ENCODE measurements at places on chromosomes 4 and X.

DNA sequence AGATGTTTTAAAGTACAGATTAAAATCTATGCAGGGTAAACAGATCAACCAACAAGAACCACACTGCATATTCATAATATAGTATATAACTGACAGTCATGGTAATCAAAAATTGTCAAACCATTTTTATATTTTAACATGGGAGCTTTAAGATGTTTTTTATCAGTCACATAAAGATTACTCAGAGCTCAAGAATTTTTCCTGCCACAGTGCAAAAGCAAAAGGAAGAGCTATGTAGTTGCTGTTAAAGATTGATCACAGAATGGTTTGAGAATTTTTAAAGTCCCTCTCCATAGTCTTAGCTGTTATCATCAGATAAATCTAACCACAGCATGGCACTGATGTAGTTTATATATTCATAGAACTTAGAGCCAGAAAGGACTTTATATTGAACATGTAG is 8.5 kb downstream of the RAB9B start:
- DNase-seq = no peak

- no peak for DNase-seq
Measured at GRCh38 chr4:173682609-173683008, 152.6 kb upstream of the HAND2 start.

- no peak for DNase-seq
Measured at GRCh38 chrX:40694802-40695201, 40.5 kb downstream of the MED14 start.

- no peak for DNase-seq
Measured at GRCh38 chrX:69036674-69037573, 128.3 kb downstream of the PJA1 start.

- no peak for DNase-seq
Measured at GRCh38 chr4:74539044-74539790, 94.3 kb downstream of the AREG start.

GRCh38 chr4:175017751-175018150 is 99.6 kb downstream of the ADAM29 start:
- no peak for DNase-seq

- no peak for DNase-seq
Measured at GRCh38 chr4:48336146-48336870, 5.0 kb upstream of the SLAIN2 start.

- DNase-seq = no peak
Measured at GRCh38 chr4:8725071-8725841, 132.7 kb downstream of the CPZ start.

GRCh38 chr4:35250761-35251160 is 993.6 kb downstream of the ARAP2 start:
- DNase-seq = no peak

GRCh38 chr4:6362243-6362885 is 92.7 kb downstream of the WFS1 start:
- no peak for DNase-seq

GRCh38 chr4:22264261-22264660 is 251.6 kb downstream of the ADGRA3 start:
- DNase-seq = no peak

DNA sequence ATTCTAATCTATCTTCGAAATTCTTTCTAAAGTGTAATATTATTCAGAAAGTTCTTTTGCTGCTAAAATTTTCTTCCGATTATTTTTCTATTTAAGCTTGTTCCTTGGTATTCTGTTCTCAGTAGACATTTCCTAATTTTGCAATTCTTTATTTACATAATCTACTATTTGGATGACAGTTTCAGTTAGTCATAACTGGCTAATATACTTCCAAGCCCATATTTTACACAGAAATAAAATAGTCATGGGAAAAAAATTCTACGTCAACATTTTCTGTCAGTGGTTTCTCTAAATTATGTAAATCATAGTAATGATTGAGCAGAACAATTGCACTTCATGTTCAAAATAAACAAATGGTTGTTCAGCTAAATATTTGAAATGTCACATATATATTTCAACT is 178.0 kb upstream of the ANKRD50 start:
- no peak for DNase-seq

DNA sequence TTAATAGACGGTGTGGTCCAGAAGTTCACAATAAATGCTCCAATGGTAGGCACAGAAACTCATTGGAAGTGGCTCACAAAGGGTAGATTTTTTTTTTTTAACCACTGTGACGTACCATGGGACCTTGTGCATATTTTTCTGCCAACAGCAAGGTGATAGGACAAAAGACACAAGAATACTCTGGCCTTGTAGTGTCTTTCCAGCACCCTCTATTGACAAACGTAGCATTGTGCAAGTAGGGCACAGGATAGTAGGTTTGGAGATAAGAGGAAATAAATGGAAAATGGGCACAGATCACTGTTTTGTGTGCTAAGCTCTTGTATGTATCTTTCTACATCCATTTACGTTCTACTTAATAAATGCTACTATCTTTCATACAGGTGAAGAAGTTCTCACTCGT is 2054.9 kb downstream of the PCDH7 start:
- DNase-seq = no peak

DNA sequence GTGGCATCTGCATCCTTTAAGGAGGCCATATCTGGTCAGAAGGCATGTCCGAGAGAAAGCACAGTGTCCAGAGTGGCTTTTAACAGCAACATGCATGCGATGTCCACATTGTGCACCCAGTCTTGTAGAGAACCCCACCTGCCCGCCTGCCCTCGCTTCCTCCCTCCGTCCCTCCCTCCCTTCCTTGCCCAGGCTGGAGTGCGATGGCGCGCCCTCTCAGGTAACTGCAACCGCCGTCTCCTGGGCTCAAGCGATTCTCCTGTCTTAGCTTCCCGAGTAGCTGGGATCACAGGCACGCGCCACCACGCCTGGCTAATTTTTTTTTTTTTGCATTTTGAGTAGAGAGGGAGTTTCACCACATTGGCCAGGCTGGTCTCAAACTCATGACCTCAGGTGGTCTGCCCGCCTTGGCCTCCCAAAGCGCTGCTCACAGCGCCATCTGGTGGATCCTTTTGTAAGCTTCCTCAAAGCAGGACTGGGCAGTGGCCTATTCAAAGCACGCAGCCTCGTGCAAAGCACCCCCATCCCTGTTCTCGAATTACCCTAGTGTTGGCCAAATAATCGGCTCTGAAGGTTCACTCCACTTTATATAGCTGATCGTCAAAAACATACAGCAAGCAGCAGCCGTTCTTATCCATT is 15.0 kb downstream of the BRCC3 start:
- no peak for DNase-seq

DNA sequence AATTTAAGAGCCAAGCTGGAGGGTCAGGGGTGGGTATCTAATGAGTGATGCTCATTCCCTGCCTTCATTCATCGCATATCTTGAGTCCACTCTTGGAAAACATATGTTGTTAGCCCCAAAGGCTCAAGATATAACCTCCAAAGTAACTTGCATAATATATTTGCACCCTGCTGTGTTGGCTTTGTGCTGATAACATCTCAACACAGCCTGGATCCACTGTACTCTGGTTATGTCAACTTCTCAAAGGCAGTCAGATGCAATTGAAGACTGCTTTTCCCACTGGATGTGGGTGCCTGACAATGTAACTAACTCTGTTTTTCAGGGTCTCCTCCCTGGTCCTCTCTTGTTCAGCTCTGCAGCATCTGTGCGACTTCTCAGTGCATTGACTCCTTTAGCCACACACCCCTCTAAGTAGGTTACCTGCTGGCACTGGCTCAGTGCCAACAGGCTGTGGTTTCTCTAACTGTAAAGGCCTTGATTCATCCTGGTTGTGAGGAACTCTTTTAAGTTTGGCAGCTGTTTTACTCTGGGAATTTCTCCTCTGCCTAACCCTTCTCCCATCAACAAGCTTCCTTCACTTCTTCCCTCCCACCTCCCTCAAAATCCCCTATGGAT is 28.1 kb downstream of the SLC16A2 start:
- DNase-seq = no peak

GRCh38 chr4:136590440-136590839 is 941.9 kb downstream of the PCDH18 start:
- DNase-seq = no peak

GRCh38 chrX:19909761-19910160 is 22.4 kb upstream of the SH3KBP1 start:
- no peak for DNase-seq

DNA sequence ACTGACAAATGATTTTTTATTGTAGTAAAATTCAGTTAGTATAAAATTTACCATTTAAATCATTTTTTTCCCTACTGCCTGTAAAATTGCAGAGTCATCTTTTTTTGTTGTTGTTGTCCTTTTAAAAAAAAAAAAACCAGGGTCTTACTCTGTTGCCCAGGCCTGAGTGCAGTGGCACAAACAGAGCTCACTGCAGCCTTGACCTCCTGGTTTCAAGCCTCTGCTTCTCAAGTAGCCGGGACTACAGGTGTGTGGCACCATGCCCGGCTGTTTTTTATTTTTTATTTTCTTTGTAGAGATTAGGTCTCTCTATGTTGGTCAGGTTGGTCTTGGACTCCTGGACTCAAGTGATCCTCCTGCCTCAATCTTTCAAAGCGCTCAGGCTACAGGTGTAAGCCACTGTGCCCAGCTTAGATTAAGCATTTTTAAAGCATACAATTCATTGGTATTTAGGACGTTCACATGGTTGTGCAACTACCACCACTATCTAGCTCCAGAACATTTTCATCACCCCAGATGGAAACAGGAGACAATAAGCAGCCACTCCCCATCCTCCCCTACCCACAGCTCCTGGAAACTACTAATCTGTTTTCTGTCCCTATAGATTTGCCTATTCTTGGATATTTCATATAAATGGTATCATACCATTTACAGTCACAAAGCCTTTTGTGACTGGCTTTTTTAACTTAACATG is 59.7 kb upstream of the PGRMC2 start:
- DNase-seq = no peak

GRCh38 chrX:9396930-9397329 is 67.9 kb upstream of the TBL1X start:
- no peak for DNase-seq

GRCh38 chr4:119646347-119647071 is 17.9 kb upstream of the PDE5A start:
- no peak for DNase-seq

DNA sequence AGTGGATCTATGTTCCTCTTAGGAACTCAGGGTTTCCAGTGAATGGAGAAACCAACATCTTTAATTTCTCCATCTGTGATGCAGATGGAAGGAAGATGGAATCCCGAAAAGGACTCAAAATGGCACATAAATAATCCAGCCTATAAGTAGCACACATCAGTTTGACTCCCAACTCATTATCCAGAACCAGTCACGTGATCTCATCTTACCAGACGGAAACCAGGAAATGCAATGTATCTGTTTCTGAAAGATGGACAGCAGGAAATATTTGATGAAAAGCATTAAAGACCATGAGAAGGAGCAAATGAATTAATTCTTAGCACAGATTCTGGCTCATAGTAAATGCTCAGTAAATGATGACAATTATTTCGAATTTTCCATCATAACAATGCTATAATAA is 443.1 kb upstream of the FMR1 start:
- no peak for DNase-seq

DNA sequence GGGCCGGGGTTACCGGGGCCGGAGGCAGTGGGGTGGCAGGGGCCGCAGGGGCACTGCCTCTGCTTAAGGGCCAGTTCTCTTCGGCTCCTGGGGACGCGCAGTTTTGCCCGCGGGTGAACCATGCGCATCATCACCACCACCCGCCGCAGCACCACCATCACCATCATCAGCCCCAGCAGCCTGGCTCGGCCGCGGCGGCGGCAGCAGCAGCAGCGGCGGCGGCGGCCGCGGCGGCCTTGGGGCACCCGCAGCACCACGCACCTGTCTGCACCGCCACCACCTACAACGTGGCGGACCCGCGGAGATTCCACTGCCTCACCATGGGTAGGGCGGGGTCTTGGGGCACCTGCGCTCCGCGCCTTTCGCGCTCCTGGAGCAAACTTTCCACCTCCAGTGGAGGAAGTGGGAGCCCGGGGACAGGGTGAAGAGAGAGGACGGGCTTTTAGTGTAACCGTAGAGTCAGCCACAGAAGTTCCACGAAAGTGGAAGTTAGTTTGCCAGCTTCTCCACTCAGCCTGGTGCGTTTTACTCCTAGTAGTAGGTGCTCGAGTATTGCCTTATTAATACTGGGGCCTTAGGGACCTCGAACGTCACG is 729 bp downstream of the GSX2 start:
- no peak for DNase-seq

- DNase-seq = no peak
Measured at GRCh38 chr4:40243386-40243948, 46.6 kb downstream of the RHOH start.

GRCh38 chrX:138127314-138127713 is 561.4 kb downstream of the ZIC3 start:
- DNase-seq = no peak

- DNase-seq = no peak
Measured at GRCh38 chr4:184402740-184403383, 71.5 kb downstream of the IRF2 start.

GRCh38 chr4:139666735-139667281 is 1.2 kb downstream of the MGST2 start:
- no peak for DNase-seq

DNA sequence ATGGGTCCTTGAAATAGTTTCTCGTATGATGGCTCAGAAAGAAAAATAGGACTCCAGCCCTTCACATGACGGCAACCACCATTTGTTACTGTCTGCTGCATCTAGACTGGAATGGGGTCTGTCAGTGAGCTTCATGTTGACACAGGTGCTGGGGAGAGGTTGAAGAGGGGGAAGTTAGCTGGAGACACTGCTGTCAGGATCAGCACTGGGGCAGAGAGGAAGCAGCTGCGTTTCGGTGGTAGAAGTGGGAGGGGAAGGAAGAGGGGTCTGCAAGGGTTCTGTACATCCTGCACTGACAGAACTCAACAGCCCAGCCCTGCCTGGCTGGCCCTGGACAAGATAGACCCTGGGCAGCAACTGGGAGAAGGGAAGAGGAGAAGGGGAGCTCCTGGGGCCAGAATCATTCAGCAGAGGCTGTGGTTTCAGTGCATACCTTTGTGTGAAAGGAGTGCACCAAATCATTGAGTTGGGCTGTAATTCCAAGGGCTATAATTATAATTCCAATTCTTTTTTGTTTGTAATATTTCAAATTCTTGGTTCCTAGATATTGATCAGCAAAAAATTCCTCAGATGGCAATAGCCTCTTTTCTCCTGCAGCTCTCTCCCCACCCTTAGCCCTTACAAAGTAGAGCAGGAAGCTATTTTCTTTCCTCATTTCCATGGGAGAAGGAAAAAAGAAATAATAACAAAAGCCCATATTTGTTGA is 119.4 kb upstream of the C1GALT1C1 start:
- no peak for DNase-seq

DNA sequence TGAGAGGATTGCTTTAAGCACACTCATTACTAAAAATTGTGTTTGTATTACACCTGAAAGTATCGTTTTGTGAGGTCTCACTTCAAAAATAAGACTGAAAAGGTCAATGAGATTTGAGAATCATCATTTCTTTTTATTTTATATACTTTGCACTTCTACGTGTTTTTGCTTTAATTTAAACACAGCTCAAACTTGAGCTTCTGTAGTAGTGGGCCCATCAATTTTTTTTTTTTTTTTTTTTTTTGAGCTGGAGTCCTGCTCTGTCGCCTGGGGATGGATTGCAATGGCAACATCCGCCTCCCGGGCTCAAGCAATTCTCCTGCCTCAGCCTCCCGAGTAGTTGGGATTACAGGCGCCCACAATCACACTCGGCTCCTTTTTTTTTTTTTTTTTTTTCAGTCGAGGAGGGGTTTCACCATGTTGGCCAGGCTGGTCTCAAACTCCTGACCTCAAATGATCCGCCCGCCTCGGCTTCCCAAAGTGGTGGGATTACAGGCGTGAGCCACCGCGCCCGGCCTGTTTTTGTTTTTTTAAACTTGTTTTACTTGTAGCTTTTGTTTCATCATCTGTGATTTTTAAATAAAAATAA is 1.5 kb downstream of the GSTCD start:
- no peak for DNase-seq

Measured in esophagus squamous epithelium (tissue), 5 donors.